ENCODE measurements at places on chromosomes 1 and 21.
A peak's percentile ranks its signal among the peaks of the same experiment; 100 is the strongest.

- DNase-seq = no peak
These were observed 120.1 kb upstream of the CAMK1G start for GRCh38 chr1:209463441-209463840.

- peak; percentile 57 for DNase-seq
These were observed 169.3 kb downstream of the ST6GALNAC5 start for GRCh38 chr1:77036560-77036959.

DNA sequence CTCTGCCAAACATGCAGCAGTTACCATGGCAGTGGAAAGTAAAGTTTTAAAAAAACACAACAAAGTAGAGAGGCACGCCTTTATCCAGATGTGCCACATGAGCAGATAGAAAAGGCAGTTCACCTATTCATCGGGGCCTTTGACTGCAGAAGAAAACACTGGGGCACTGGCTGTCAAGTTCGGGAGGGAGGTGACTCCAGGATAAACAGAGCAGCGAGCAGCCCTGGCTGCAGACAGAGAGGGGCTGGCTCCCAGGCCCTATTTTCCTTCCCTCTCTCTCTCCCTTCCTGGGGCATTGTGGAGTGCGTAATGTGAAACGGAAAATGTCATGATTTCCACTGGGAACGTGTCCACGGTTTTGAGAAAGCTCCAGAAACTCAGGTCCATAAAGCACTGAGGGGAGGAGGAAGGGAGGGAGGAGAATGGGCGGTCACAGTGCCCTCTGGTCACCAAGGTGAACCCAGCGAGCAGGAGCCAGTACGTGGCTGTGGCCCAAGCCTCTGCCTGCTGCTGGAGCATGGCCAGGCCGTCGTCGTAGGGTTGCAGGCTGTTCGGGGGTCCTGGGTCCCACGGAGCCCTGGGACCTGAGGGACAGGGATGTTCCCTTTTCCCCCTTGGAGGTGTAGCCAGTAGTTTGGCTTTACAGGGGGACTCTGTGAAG lies 114.7 kb upstream of the IRF2BP2 start:
- no peak for DNase-seq

DNA sequence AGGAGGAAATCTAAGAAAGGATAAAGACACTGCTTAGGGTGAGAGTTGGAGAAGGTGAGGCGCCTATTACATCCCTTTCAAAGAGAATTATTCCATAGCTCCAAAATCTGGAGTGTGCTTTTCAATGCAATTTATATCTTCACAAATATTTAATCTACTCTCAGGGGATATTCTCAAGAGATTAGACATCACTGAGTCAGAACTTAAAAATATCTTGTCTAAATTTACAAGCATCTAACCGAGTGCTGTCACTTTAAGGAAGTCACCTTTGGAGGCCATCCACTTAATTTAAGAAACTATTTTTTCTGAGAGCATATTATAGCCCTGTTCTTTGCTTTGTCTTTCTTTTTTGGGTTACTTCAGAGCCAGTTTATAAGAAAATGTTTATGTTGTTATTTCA lies 134.6 kb downstream of the TNFSF18 start:
- DNase-seq = peak; percentile 47

DNA sequence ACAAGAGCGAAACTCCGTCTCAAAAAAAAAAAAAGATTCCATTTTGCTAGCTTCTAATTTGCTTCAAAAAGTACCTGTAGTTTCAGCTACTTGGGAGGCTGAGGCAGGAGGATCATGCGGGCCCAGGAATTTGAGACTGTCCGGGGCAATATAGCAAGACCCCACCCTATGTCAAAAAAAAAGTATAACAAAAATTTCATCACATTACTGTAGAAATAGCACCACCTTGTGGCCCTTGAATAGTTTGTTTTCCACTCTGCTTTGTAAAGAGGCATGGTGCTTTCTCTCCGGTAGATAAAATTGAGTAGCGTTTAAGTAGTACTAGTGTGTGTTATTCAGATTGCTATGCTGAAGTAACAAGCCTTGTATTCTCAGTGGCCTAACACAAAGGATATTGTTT lies 18.2 kb upstream of the MSTO1 start:
- DNase-seq = peak; percentile 65

GRCh38 chr1:2925918-2926317 lies 95.3 kb upstream of the ACTRT2 start:
- DNase-seq = no peak

- no peak for DNase-seq
These were observed 73.7 kb downstream of the ADGRL2 start for GRCh38 chr1:81874461-81874860.

Data from M059J (cell line).